ENCODE measurements at places on chromosomes 12 and 14.

GRCh38 chr12:93010461-93010860 is 81.4 kb upstream of the EEA1 start:
- DNase-seq = no peak

GRCh38 chr12:130299574-130299973 is 38.1 kb upstream of the PIWIL1 start:
- DNase-seq = no peak

DNA sequence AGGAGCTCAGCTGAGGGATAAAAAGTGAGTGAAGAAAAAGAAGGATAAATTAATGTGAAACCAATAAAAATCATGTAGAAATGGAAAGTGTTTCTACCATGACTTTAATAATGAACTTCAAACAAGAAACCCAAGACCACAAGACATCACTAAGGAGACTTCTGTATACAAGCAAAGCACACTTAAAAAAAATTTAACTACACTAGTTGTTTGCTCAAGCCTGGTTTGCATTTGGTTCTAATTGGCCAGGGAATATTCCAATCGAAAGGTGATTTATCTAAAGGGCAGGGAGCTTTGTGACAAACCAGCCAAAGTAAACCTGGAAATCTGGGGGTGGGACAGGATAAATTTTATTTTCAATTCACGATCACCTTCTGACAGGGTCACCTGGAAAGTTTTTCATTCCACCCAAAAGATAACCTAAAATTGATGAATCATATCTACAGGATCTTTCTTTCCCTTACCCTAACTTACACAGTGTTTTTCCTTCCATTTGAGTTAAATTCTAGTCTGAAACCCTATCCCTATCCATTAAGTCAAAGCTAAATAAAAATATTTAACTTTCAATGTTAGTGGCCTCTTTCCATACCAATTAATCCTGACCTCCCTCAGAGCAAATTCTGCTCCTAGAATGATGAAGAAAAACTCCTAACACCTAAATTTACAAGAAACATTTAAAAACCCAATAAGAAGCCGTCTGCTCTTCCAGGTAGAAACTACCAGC is 2.6 kb downstream of the EGLN3 start:
- no peak for DNase-seq

DNA sequence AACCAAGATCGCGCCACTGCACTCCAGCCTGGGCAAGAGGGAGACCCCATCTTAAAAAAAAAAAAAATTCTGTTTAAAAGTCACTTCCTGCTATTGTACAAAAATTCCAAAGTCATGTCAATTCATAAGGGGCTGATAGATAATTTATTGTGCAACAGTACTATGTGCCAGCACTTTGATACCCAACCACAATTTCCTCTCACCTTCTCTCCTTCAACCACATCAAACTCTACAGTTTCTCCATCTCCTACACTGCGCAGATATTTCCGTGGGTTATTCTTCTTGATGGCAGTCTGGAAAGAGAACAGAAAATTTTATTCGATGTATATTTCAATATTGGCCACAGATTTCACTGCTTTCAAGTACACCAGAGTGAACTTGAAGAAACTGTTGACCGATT is 7.6 kb downstream of the YBX3 start:
- no peak for DNase-seq

DNA sequence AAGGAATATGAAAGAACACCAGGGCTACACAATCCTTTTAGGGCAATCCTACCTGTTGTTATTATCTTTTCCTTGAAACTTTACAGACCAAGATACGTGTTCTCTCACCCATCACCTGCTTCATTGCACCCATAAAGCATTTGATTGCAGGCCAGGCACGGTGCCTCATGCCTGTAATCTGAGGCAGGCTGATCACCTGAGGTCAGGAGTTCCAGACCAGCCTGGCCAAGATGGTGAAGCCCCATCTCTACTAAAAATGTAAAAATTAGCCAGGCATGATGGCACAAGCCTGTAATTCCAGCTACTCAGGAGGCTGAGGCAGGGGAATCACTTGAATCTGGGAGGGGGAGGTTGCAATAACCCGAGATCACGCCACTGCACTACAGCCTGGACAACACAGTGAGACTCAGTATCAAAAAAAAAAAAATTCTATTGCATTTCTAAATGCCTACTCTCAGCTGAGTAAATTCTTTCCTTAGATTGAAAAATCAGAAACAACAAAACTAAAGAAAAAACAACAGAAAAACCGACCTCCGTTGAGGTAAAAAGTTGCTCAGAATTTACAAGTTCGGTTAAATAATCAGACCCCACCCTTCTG is 183.7 kb upstream of the TMEM132C start:
- DNase-seq = no peak

Data from stimulated activated CD4-positive, alpha-beta T cell treated with anti-CD3 and anti-CD28 coated beads, Interleukin-1b, Interleukin-23, amount 100 ng/mL, for 1 hour (primary cell).